ENCODE measurements at places on chromosomes 7 and 10.

- no peak for DNase-seq
Observed at GRCh38 chr7:16804674-16805439, at the start of gene AGR2. Gene AGR2, minus strand, starts transcription at chr7:16804999. Its CDS starts 3,203 bp downstream, at chr7:16801796.

GRCh38 chr10:86044029-86044428 lies 322.6 kb downstream of the GRID1 start:
- DNase-seq, result no peak

DNA sequence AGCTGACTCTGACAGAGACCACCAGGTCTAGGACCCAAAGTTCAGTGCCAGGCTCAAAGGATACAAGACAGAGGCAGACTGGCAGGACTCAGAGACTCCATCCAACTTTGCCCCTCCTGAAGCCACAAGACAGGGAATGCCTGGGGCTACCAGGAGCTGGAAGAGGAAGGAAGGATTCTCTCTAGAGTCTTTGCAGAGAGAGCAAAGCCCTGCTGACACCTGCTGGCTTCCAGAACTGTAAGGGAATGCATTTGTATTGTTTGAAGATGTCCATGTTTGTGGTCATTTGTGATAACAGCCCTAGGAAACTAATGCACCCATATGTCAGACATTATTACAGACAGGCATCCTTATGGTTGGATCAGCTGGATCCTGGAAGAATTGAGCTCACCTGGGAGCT lies 132.3 kb upstream of the C7orf33 start:
- no peak for DNase-seq

DNA sequence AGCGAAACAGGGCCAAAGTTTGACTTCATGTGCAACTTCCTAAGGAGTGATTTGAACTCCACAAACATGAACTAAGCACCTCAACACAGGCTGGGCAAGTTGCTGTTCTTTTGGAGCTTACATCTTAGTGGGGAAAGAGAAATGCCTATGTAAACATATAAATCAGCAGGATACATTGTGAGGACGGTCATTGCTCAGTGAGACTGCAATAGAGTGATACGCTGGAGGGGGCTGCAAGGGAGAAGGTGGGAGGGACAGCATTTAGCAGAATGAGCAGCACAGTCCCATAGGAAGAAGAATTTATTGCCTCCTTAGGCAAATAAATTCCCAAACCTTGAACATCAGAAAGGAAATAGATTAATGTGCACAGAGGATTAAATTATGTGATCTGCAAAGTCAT lies 90.0 kb downstream of the EGFR start:
- no peak for DNase-seq

GRCh38 chr7:41147606-41148485 lies 555.0 kb downstream of the INHBA start:
- DNase-seq, result no peak

DNA sequence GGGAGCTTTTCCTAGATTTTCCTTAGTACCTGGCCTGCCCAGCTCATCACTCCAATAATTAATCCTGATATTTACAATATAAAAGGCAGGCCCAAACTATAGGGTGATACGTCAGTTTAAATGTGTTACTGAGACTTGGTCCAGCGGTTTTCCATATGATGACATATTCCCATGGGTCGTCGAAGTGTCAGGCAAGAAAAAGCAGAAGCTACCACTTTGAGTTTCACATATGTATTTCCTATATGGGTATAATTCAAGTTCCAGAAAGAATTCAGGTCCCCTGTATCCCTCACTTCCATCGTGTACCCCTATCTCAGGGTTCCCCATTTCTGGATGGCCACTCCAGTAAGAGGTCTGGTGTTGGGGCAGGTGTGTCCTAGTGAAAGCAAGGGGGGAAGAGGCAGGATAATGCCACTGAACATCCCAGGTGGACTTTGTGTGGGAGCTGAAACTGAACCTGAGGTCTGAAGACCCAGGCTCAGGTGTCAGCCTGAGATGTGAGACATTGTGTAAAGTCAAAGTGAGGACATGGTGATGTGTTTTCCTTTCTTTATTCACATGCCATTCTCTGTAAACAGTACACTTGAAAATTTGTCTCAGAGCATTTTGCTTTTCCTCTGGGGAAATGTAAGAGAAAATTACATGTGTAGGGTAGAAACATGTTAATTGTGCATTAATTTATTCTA lies 167.8 kb downstream of the PLXDC2 start:
- no peak for DNase-seq

DNA sequence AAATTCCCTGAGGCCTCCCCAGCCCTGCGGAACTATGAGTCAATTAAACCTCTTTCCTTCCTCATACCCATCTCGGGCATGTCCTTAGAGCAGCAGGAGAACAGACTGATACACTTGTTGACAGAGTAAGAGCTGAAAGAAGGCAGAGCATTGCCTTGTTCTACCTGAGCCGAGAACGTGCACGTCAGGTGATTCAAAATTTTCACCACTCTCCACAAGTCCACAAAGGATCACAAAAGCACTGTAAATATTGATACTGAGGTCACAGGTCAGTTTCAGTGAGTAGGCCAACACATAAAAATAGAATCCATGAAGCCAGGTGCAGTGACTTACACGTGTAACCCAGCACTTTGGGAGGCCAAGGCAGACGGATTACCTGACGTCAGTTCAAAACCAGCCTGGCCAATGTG lies 27.8 kb downstream of the DCLRE1C start:
- no peak for DNase-seq

DNA sequence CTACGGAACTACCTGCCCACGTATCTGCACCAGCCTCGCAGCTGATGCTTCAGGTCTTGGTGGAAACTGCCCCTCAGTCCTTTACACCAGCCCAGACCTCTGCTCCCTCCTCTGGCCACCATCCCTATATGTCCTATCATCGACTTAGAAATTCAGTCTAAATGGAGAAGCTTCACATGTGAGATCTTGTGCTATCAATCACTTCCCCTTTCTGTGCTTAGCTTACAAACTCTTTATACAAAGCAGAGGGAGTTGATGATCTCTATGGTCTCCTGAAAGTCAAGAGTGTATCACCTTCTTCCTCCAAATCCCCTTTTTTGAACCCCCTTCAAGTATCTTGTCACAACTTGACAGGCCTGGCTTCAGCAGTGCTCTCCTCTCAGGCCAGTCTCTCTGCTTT lies 30.7 kb downstream of the ZNF777 start:
- no peak for DNase-seq

GRCh38 chr10:63883861-63884260 lies 362.7 kb downstream of the REEP3 start:
- DNase-seq, result no peak

DNA sequence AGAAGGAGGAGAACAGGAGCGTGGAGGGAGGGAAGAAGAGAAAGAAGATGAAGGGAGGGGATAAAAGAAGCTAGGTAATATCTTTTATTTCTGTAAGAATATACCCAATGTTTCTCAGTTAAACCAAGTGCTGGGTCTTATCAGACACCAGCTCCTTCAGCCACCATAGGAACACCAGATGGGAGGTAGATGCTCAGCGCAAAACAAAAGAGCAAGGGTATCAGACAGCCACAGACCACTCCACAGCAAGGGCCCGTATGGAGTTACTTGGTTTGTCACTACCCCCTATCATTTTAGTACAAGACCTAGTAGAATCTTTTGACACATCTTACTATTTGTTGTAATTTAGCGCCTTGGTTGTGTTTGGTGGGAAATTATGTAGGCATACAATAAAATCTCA lies 65.9 kb upstream of the FAM133B start:
- no peak for DNase-seq
